ENCODE measurements at places on chromosomes 12 and 14.

- no peak for DNase-seq
These were observed 100.0 kb downstream of the DUSP6 start for GRCh38 chr12:89252284-89252683.

GRCh38 chr12:6941782-6942181 lies 1.8 kb upstream of the RNU7-1 start:
- DNase-seq, result no peak

GRCh38 chr12:75260316-75260715 lies 50.7 kb upstream of the KCNC2 start:
- no peak for DNase-seq

DNA sequence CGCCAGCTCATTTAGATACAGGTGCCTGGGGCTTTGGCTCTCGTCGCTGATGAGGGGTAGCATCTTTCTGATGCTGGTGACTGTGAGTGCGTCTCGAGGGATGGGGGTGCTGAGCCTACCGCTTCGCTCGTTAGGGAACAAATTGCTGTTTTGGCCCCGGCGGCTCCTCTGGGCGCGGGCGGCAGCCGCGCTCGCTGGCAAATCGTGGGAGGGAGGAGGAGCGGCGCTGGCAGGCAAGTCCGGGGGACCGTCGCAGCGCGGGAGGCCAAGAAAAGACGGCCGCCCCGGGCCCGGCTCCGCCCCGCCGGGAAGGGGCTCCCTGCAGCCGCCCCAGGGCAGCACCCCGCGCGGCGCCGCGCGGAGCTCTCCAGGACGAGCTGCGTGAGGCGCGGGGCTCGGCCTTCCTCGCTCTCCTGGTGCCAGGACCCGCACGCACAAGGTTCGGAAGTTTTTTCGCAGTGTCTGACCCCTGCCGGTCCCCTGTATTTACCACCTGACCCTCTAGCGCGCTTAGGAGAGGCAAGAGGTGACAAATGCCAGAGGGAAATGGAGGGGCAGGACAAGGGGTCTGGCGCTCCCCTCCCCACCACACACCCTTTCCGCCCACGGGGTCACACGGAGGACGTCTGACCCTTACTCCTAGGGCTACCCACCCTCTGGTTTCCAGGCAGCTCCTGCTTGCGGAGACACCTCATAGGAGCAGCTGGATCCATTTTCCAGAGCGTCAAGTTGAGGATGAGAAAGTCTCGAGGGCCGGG lies 899 bp upstream of the KCNH3 start:
- DNase-seq, result no peak

- DNase-seq, result no peak
These were observed 1935.1 kb upstream of the FLRT2 start for GRCh38 chr14:83594874-83595273.

- DNase-seq, result no peak
These were observed 14.5 kb upstream of the LLPH start for GRCh38 chr12:66144791-66145754.

GRCh38 chr14:83867566-83868225 lies 1662.2 kb upstream of the FLRT2 start:
- no peak for DNase-seq

DNA sequence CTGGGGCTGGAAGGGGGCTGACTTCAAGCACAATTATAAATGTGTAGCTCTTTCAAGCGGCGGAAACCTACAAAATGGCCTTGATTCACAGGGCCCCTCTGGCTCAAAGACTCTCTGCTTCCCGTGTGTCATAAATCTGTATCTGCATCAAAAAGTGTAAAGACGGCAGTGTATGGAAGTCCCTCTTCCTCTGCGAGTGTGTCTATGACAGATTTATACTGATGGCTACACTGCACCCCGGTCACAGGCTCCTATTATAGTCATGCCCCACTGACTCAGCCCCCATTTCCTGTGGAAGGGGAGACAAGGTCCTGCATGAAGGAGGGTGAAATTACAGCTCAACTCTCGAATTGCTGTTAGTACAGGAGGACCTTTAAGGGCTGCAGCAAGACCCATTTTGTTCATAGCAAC lies 68.6 kb downstream of the HMGA2 start:
- no peak for DNase-seq

GRCh38 chr14:85604714-85605113 lies 74.8 kb downstream of the FLRT2 start:
- no peak for DNase-seq

GRCh38 chr12:110371408-110372055 lies 32.0 kb downstream of the ANAPC7 start:
- no peak for DNase-seq

- DNase-seq, result no peak
These were observed 131.7 kb downstream of the MIPOL1 start for GRCh38 chr14:37329189-37330001.

DNA sequence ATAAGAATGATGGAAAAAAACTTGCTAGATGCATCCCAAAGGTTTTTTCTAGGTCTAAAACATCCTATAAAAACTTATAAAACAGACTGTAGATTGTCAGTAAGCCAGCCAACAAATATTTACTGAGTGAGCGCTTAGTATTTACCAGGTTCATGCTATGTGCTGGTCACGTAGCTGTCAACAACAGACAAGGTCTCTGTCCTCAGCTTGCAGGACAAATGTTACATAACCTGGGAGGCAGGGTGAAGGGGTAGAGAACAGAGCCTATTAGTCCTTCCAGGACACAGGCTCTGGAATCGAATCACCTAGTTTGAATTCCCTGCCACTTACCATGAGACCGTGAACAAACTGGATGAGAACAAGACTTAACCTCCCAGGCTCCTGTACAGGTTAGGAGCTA lies 6.4 kb downstream of the NFYB start:
- no peak for DNase-seq

DNA sequence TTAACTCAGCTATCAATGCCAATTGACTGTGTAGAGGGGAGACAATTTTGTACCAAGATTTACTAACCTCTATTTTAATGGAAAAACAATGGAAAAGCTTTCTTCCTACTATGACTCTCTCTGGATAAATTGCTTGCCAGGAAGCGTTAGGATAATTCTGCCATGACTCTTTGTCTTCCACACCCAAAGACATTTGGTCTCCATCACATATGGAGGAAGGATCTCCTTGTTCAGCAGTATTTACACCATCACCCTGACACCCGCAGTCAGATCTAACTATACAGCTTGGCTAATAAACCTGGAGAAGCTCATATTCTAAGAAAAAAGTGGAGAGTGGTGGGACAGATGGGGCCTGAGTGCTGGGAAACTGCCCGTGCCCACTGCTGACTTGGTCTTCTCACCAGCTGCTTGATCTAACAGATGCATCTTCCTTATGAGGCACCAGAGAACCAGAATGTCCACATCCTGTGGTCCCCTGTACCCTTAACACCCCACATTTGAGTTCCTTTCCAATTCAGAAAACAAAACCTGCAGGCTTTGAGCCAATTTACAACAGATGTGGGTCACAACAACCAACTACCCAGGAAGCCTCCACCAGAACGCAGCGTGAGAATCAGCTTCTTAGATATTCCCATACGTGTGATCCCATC lies 154.0 kb downstream of the DAD1 start:
- DNase-seq, result no peak

Data from stimulated activated CD4-positive, alpha-beta T cell treated with anti-CD3 and anti-CD28 coated beads, Interleukin-15, amount 100 ng/mL, for 48 hours (primary cell).